ENCODE measurements at places on chromosomes 16 and 17. TPM values are rescaled to one million over a fixed set of nuclear protein-coding genes. Genes with fewer than 3 reads are reported as not detected.

DNA sequence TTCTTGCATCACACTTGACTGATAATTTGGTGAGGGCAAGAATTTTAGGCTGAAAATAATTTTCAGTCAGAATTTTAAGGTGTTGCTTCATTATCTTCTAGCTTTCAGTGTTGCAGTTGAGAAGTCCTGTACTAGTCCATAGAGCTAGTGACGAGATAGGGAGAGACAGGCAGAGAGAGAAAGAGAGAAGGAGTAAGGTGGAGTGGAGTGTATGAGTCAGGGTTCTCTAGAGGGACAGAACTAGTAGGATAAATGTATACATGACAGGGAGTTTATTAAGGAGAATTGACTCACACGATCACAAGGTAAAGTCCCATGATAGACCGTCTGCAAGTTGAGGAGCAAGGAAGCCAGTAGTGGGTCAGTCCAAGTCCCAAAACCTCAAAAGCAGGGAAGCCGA lies 127.2 kb downstream of the UTP18 start:
- no peaks in the 10 kb centered on the region for H3K4me1 ChIP-seq
- no peak overlapping the region for H3K27ac ChIP-seq
- H3K27me3 ChIP-seq, result no peaks in the 10 kb centered on the region
- H3K36me3 ChIP-seq, result no peaks in the 10 kb centered on the region
- H3K4me3 ChIP-seq, result no peak overlapping the region
- no peak for DNase-seq

- no peak overlapping the region for H3K27ac ChIP-seq
- no peaks in the 10 kb centered on the region for H3K36me3 ChIP-seq
Measured at GRCh38 chr16:48187779-48188178, 32.0 kb upstream of the ABCC12 start.

DNA sequence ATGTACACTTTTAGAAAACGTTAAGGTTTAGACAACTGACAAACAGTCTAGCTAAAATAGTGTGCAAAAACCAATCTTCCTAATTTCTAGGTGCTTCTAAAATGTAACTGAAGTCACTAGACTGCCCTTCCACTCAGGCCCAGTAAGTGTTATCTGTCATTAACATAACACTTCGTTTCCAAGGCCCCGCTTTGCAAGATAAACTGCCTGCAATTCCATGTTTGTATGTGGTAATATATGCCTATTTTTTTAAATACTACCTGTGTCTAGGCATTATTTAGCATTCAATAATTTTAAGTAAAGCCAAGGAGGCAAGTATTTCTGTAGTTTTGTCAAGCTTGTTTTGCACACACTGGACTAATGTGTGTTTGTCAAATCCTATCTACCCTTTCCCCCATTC lies 3.2 kb downstream of the USP32 start:
- H3K4me1 ChIP-seq, result peaks cover 77% of the 10 kb centered on the region
- no peaks in the 10 kb centered on the region for H3K27me3 ChIP-seq
- no peak for DNase-seq
- peak overlapping the region; percentile 39 for H3K27ac ChIP-seq
- no peak overlapping the region for H3K4me3 ChIP-seq
- H3K36me3 ChIP-seq, result no peaks in the 10 kb centered on the region

Gene CENPV
- total RNA-seq, result 7.7 TPM

GRCh38 chr17:54891176-54891821 lies 9.4 kb upstream of the TOM1L1 start:
- H3K4me1 ChIP-seq, result no peaks in the 10 kb centered on the region
- H3K4me3 ChIP-seq, result no peak overlapping the region
- H3K36me3 ChIP-seq, result no peaks in the 10 kb centered on the region
- H3K27me3 ChIP-seq, result no peaks in the 10 kb centered on the region
- no peak overlapping the region for H3K27ac ChIP-seq
- DNase-seq, result no peak

GRCh38 chr17:61766520-61766919 lies 96.8 kb downstream of the BRIP1 start:
- H3K4me1 ChIP-seq, result no peaks in the 10 kb centered on the region
- no peaks in the 10 kb centered on the region for H3K36me3 ChIP-seq
- H3K27ac ChIP-seq, result no peak overlapping the region
- no peak for DNase-seq
- H3K4me3 ChIP-seq, result no peak overlapping the region

- no peak overlapping the region for H3K27ac ChIP-seq
- H3K4me1 ChIP-seq, result no peaks in the 10 kb centered on the region
- DNase-seq, result no peak
- no peaks in the 10 kb centered on the region for H3K27me3 ChIP-seq
- no peaks in the 10 kb centered on the region for H3K36me3 ChIP-seq
Measured at GRCh38 chr16:62831235-62831850, 795.1 kb upstream of the CDH8 start.

Gene SLC12A3
- 0.06 TPM for total RNA-seq

Gene KRT33B
- total RNA-seq, result not detected

DNA sequence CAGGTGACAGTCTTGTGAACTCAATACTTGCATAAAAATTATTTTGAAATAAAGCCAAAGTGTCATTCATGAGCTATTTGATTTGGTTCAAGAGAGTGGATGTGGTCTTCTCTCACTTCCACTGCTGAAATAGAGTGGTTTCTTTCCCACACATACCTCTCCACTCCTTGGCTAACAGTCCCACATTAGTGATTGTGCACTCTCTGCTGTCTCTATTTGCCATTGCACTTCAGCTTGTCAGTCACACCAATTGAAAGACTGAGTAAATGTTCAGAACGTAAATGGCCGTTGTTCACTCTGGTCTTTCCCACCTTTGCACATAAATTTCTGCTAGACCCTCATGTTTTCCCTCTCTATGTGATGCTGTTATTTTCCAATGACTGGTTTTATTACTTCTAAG lies 197.5 kb downstream of the FTO start:
- H3K4me3 ChIP-seq, result no peak overlapping the region
- H3K36me3 ChIP-seq, result no peaks in the 10 kb centered on the region
- H3K27ac ChIP-seq, result no peak overlapping the region
- no peak for DNase-seq
- H3K4me1 ChIP-seq, result peaks cover 17% of the 10 kb centered on the region
- no peaks in the 10 kb centered on the region for H3K27me3 ChIP-seq

Gene DRC3
- total RNA-seq, result 46.2 TPM

Gene GPRC5B
- total RNA-seq, result 5.6 TPM

DNA sequence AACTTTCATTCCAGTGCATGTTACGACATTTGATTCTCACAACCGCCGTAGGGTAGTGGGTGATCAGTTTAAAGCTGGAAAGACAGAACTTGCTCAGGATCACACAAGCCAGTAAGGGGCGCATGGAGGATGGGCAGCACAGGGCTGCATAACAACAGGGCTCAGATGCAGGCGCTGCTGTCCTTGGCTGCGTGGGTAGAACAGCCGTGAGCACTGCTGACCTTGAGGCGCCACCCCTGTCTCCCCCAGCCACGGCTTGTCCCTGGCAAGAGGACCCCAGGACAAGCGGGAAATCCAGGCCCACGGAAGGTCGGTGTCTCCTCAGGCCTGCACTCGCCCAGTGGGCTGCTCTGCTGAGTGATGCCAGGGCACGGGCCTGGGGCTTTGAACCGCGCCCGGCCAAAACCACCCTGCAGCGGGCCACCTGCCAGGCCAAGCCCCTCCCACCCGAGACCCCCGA lies 84.7 kb downstream of the LMF1 start:
- peaks cover 6% of the 10 kb centered on the region for H3K36me3 ChIP-seq
- no peak overlapping the region for H3K4me3 ChIP-seq
- H3K27ac ChIP-seq, result no peak overlapping the region
- no peaks in the 10 kb centered on the region for H3K27me3 ChIP-seq

Gene MYH1
- 0.10 TPM for total RNA-seq

Gene DOC2B
- 2.4 TPM for total RNA-seq

- no peaks in the 10 kb centered on the region for H3K36me3 ChIP-seq
- no peak for DNase-seq
- no peaks in the 10 kb centered on the region for H3K4me1 ChIP-seq
- no peak overlapping the region for H3K4me3 ChIP-seq
- H3K27me3 ChIP-seq, result no peaks in the 10 kb centered on the region
Measured at GRCh38 chr17:12853921-12854320, 64.6 kb downstream of the ARHGAP44 start.

DNA sequence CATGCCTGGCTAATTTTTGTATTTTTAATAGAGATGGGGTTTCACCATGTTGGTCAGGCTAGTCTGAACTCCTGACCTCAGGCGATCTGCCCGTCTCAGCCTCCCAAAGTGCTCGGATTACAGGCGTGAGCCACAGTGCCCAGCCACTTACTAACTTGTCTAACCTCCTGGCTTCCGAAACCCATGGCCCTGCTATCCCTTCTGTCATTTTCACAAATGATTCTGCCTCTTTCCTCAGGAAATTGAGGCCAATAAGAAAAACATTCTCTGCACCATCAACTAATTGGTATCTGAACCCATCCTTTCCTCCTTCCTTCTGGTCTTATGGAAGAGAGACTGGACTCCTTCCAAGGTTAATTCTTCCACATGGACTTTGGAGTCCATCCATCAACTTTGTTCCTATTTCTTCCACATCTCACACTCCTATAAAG lies 27.9 kb upstream of the TNRC6A start:
- no peak overlapping the region for H3K4me3 ChIP-seq
- H3K27me3 ChIP-seq, result no peaks in the 10 kb centered on the region
- no peak overlapping the region for H3K27ac ChIP-seq
- DNase-seq, result no peak

- no peak overlapping the region for H3K27ac ChIP-seq
- no peaks in the 10 kb centered on the region for H3K4me1 ChIP-seq
- no peak for DNase-seq
- H3K27me3 ChIP-seq, result no peaks in the 10 kb centered on the region
Measured at GRCh38 chr17:75241502-75241901, 19.9 kb downstream of the GGA3 start.

Gene DRG2
- total RNA-seq, result 30.5 TPM

DNA sequence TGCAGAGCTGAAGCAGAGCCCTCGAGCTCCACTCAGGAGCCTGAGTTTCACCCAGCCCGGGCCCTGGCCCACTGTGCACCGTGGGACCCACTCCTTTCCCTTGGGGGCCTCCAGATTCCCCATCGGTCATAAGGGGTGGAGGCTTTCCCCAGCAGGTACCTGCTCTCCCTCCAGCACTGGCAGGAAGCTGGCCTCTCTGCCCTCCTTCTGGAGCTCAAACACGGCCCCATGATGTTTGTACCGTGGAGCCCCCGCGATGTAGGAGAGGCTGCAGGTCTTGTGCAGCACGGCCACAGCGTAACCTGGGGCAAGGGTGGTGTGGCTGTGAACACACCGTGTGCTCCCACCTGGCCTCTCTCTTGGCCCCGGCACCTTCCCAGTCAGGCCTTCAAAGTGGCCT lies 29.9 kb downstream of the HASPIN start:
- H3K27ac ChIP-seq, result no peak overlapping the region
- no peaks in the 10 kb centered on the region for H3K27me3 ChIP-seq
- H3K36me3 ChIP-seq, result no peaks in the 10 kb centered on the region
- no peak for DNase-seq

DNA sequence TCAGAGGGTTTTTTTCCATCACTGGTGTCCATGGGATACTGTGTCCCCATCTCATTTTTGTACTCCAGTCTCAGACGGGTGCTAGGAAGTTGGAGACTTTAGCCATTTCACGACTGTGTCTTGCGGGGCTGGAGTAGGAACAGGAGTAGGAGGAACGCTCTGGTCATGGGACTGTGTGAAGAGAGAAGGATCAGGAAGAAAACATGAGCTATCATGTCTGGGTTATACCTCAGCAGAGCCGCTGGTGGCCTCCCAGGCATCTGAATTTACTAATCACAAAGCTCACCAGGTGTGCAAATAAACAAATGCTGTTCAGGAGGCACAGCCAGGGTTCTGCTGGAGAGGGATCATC lies 225.4 kb downstream of the SEC14L1 start:
- H3K4me3 ChIP-seq, result no peak overlapping the region
- H3K4me1 ChIP-seq, result peaks cover 17% of the 10 kb centered on the region
- no peaks in the 10 kb centered on the region for H3K36me3 ChIP-seq
- no peak for DNase-seq
- no peak overlapping the region for H3K27ac ChIP-seq

Gene FBXO47
- not detected for total RNA-seq

Gene NXPH3
- 5.3 TPM for total RNA-seq

Gene SOX8
- 0.20 TPM for total RNA-seq

- peak within 1 kb of the TSS; percentile 49 for H3K4me3 ChIP-seq
- DNase-seq, result peak; percentile 94
- H3K27me3 ChIP-seq, result no peaks in the 10 kb centered on the region
- H3K27ac ChIP-seq, result peak within 1 kb of the TSS; percentile 95
Measured at GRCh38 chr17:32876417-32877163, at the start of gene MYO1D. Gene MYO1D (minus strand): TSS chr17:32877124. CDS start chr17:32876872, 252 bp downstream.

DNA sequence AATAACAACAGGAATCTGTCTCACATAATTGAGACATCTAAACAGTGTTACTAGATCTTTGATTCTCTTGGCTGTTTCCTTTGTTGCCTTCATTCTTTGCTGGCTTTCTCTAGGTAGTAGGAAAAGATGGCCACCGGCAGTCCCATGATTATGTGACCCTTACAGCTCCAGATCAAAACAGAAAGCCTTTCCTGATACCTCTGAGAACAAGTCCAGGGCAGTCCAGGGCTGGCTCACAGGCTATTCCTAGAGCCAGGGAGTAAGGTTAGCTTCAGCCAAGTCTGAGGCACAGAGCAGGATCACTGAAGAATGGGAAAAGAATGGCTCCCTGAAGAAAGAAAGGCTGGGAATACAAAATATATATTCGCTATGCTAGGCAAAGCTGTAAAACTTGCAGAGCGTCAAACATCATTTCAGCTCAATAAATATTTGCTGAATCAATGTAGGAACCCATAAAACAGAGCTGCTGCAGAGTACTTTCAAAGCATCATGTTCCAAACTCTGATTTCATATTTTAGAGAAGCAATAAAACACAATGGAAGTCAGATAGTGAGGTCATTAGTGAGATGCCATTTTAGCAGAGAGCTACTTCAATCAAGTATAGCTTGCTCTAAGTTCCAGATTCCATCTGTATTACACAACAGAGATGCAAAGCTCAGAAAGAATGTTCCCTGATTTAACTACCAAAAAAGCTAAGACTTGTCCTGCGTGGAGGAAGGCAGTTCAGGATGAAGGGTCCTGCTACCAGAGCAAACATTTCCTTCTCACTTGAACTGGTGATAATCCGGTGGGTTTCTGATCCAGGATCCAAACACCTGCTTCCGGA lies 23.4 kb downstream of the ADAT1 start:
- peaks cover 75% of the 10 kb centered on the region for H3K36me3 ChIP-seq
- no peak overlapping the region for H3K4me3 ChIP-seq
- H3K27me3 ChIP-seq, result no peaks in the 10 kb centered on the region
- no peaks in the 10 kb centered on the region for H3K4me1 ChIP-seq

DNA sequence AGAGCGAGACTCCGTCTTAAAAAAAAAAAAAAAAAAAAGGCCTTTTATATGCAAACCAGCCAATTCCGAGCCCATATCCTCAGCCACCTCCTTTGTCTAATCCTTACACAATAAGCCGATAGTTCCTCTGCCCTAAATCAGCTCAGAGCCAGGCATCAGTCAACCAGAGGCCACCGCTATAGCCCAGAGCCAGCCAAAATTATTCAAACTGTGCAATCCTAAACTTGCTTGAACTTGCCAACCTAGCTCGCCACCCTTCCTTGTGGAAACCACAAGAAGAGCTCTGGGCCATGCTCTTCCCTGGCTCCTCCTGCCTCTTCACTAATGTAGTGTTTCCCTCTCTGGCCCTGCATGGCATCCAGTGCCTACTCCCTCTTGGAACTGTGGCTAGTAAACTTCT lies 17.7 kb downstream of the ITGAL start:
- no peak overlapping the region for H3K4me3 ChIP-seq
- H3K4me1 ChIP-seq, result peaks cover 10% of the 10 kb centered on the region
- H3K27me3 ChIP-seq, result no peaks in the 10 kb centered on the region
- no peak for DNase-seq
- no peak overlapping the region for H3K27ac ChIP-seq

GRCh38 chr17:1434150-1434549 lies 21.9 kb downstream of the CRK start:
- H3K27me3 ChIP-seq, result no peaks in the 10 kb centered on the region
- no peak for DNase-seq
- no peak overlapping the region for H3K4me3 ChIP-seq
- no peak overlapping the region for H3K27ac ChIP-seq

Gene TRIM47
- total RNA-seq, result 30.9 TPM
